Activated T-helper 2 cell treated with anti-CD3 and anti-CD28 coated beads, Interferon-gamma antibody, Interleukin-2, Interleukin-4, amounts not matched to agents 10 μg/mL and 5 μg/mL and 100 μg/mL, durations not matched to agents 14 hours and 24 hours and 36 hours (primary cell): ENCODE measurements at places on chromosomes 7 and 10. TPM values are rescaled to one million over a fixed set of nuclear protein-coding genes. Genes with fewer than 3 reads are reported as not detected.

Gene TSPAN33
- 5.5 and 5.6 TPM in 2 replicates for total RNA-seq

Gene PNLIPRP2
- total RNA-seq = not detected in 2 replicates

Gene KCNIP2
- 3.2 TPM in 2 replicates for total RNA-seq

Gene DGKB
- total RNA-seq = not detected in 2 replicates

Gene AFAP1L2
- total RNA-seq = 3.5 and 4.7 TPM in 2 replicates

Gene NPTX2
- 0.28 and 0.32 TPM in 2 replicates for total RNA-seq

Gene AKR1C3
- 0.34 and 0.53 TPM in 2 replicates for total RNA-seq

Gene NUPR2
- not detected in 2 replicates for total RNA-seq

Gene ACTR3C
- 7.0 and 7.9 TPM in 2 replicates for total RNA-seq

Gene IL2RA
- total RNA-seq = 1,777 and 1,808 TPM in 2 replicates

Gene LDB3
- 0.05 TPM in 1 of 2 replicates, not detected in the other for total RNA-seq

Gene CNPY1
- not detected in 2 replicates for total RNA-seq

Gene HOXA6
- not detected in 2 replicates for total RNA-seq

Gene DRGX
- not detected in 2 replicates for total RNA-seq

Gene SLC37A3
- 98.3 and 105 TPM in 2 replicates for total RNA-seq

Gene RARRES2
- total RNA-seq = not detected in 2 replicates

Gene HHEX
- 0.32 and 0.46 TPM in 2 replicates for total RNA-seq

Gene ABCA13
- 0.02 and 0.32 TPM in 2 replicates for total RNA-seq

Gene ATP5MK
- 476 and 483 TPM in 2 replicates for total RNA-seq

Gene OLAH
- not detected in 2 replicates for total RNA-seq

Gene CRYGN
- not detected in 2 replicates for total RNA-seq

Gene HMX2
- not detected in 2 replicates for total RNA-seq

Gene ACHE
- 0.09 and 0.21 TPM in 2 replicates for total RNA-seq

Gene TUBB8
- not detected in 2 replicates for total RNA-seq

Gene TLL2
- total RNA-seq = 0.09 TPM in 1 of 2 replicates, not detected in the other

Gene CCAR1
- 94.6 and 108 TPM in 2 replicates for total RNA-seq

Gene LLCFC1
- total RNA-seq = not detected in 2 replicates

Gene TMEM140
- 3.0 and 4.8 TPM in 2 replicates for total RNA-seq

Gene TMEM213
- total RNA-seq = not detected in 2 replicates

Gene HBP1
- 17.0 and 19.3 TPM in 2 replicates for total RNA-seq

Gene SAP25
- total RNA-seq = 11.3 and 11.8 TPM in 2 replicates

Gene CCDC3
- 0.09 and 0.11 TPM in 2 replicates for total RNA-seq

Gene CCM2
- 61.3 and 61.7 TPM in 2 replicates for total RNA-seq

Gene POM121
- total RNA-seq = 70.6 and 71.4 TPM in 2 replicates

Gene CYP26C1
- 0.05 TPM in 1 of 2 replicates, not detected in the other for total RNA-seq

Gene GDF10
- total RNA-seq = 0.11 and 0.25 TPM in 2 replicates

Gene LYZL1
- total RNA-seq = not detected in 2 replicates

Gene CFAP70
- 0.41 and 0.43 TPM in 2 replicates for total RNA-seq

Gene OPN4
- total RNA-seq = not detected in 2 replicates

Gene TCAF2
- 37.0 and 38.6 TPM in 2 replicates for total RNA-seq

Gene SSBP1
- total RNA-seq = 244 and 245 TPM in 2 replicates

Gene AKR1D1
- total RNA-seq = not detected in 2 replicates

Gene NXPH1
- not detected in 2 replicates for total RNA-seq

Gene TLX1
- not detected in 2 replicates for total RNA-seq

Gene ERVW-1
- not detected in 2 replicates for total RNA-seq

Gene GIMAP8
- total RNA-seq = 6.1 and 7.0 TPM in 2 replicates

Gene LRRC4
- 0.16 TPM in 1 of 2 replicates, not detected in the other for total RNA-seq

Gene TMEM225B
- 1.3 and 1.9 TPM in 2 replicates for total RNA-seq

Gene ITGB8
- total RNA-seq = 0.05 TPM in 1 of 2 replicates, not detected in the other
